IPS DF 19.7 (cell line): ENCODE measurements at places on chromosomes 2 and 18.

DNA sequence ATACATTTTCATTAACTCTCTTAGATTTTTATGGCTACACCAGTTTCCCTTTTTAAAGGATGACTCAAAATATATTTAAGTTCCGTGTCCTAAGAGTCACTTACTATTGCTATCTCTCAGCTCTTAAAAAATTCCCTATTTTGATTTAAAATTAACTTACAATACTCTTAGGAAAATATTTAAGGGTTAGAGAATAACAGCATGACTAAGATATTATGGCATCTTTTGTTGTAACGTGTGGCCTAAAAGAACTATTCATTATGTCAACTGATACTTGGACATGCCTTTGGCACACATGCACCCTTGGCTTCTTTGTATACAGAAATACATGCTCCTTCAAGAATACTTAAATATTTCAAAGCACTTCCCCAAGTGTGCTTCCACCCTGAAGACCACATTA is 42.3 kb downstream of the SCN3A start:
- no peak for DNase-seq

DNA sequence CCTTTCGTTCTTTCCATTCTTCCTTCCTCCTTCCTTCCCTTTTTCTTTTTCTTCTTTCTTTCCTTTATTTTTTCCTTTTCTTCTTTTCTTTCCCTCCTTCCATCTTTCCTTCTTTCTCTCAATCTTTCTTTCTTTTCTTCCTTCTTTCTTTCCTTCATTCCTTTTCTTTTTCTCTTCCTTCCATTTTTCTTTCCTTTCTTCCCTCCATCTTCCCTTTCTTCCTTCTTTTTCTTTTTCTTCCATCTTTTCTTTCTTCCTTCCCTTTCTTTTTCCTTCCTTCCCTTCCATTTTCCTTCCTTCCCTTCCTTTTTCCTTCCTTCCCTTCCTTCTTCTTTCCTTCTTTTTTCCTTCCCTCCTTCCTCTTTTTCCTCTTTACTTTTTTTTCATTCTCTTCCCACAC is 568.7 kb downstream of the GALR1 start:
- DNase-seq, result no peak

GRCh38 chr18:45580127-45580526 is 35.1 kb upstream of the SLC14A2 start:
- DNase-seq, result no peak

DNA sequence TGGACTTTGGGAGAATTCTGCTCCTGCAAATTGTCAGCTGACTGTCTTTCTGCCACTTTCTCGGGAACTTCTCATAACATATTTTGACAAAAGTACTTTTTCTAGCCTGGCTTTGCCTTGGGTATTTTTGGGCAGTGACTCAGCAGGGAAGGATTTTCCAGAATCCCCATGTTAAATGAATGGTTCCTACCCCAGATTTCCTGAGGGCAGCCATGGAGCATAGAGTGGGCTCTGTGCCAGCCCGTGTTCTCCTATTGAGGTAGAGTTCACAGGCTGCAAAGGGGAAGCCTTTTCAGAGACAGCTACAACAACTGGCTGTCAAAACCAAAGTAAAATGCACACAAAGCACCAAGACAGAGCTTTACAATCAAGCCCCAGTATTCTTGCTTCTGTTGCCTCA is 59.8 kb downstream of the BMP10 start:
- no peak for DNase-seq

DNA sequence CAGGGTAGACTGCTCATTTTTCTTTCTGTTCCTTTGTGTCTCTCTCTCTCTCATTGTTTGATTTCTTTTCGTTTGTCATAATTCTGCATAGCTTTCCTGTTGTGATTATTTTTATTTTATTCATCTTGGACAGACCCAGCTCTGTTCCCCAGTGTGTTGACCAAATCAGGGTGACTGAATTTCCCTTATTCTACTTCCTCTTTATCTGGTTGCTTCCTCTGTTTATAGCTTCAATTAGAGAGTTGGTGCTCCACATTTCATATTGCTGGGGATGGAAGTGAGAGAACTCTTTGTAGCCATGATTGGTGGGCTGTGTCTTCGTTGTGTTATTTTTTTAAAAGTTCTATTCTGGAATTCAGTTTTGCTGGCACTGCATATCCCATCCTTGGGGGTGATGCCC is 19.1 kb downstream of the PROKR1 start:
- DNase-seq, result no peak

DNA sequence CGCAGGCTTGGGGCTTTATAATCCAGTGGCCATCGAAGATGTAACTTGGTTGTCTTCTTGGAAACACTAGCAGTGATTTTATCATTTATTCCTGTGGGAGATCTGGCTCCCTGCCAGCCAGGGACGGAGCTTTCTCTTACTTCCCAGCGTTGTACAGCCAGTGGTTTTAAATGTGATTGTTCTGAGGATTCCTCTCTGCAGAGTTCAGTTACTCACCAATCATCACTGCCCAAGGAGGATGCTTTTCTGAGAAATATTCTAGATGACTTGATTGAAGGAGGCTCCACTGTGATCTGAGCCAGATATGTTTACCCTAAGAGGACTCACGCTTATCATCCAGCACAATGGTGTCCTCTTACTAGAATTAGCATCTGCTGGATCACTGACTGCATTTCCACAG is 744.3 kb downstream of the RNF144A start:
- DNase-seq, result no peak

DNA sequence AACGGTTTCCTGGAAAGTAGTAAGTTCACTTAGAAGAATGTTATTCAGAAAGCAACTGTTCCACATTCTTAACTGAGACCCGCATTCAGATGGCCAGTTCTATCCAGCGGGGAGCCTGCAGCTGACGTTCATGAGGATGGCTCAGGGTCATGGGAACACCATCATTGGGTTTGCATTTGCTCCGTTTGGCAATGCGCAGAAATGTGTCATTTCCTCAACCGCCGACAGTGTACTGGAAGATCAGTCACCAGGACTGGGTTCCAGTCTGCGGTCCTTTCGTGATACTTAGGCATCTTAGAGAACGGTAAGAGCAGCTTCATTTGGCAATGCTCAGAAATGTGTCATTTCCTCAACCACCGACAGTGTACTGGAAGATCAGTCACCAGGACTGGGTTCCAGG is 104.0 kb downstream of the DNER start:
- DNase-seq, result no peak

GRCh38 chr2:161555826-161556225 is 68.4 kb upstream of the SLC4A10 start:
- DNase-seq, result no peak

- no peak for DNase-seq
Observed at GRCh38 chr18:35407871-35408481, 30.8 kb upstream of the ZNF396 start.

- no peak for DNase-seq
Observed at GRCh38 chr2:31138037-31138962, at the start of gene GALNT14. TSS of gene GALNT14 (minus strand) at chr2:31138440. CDS start at chr2:31138086, 354 bp downstream.

- DNase-seq, result no peak
Observed at GRCh38 chr18:76657911-76658470, 162.9 kb upstream of the ZNF516 start.

DNA sequence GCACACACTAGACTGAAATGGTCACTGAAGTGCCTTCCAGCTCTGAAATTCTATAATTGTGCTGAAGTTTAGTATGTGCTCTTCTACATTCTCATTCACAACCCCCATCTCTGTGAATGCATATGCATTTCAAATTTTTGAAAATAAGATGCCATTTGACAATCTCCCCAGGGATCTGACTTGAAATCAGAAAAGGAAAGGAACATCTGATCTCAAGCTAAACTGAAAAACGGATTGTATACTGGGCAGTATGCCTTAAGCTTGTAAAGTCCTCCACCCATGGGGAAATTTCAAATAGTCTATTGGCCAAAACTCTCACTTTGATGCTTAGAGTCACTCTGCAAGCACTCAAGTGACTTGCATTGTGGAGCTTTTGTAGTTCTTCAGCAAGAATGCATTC is 22.9 kb downstream of the FAP start:
- DNase-seq, result no peak

GRCh38 chr2:66201242-66201641 is 233.7 kb upstream of the MEIS1 start:
- DNase-seq, result no peak

- no peak for DNase-seq
Observed at GRCh38 chr18:59279193-59279592, 5.9 kb upstream of the RAX start.

GRCh38 chr2:145265244-145265643 is 745.3 kb upstream of the ZEB2 start:
- no peak for DNase-seq

- no peak for DNase-seq
Observed at GRCh38 chr2:160747501-160748170, 254.0 kb upstream of the RBMS1 start.

DNA sequence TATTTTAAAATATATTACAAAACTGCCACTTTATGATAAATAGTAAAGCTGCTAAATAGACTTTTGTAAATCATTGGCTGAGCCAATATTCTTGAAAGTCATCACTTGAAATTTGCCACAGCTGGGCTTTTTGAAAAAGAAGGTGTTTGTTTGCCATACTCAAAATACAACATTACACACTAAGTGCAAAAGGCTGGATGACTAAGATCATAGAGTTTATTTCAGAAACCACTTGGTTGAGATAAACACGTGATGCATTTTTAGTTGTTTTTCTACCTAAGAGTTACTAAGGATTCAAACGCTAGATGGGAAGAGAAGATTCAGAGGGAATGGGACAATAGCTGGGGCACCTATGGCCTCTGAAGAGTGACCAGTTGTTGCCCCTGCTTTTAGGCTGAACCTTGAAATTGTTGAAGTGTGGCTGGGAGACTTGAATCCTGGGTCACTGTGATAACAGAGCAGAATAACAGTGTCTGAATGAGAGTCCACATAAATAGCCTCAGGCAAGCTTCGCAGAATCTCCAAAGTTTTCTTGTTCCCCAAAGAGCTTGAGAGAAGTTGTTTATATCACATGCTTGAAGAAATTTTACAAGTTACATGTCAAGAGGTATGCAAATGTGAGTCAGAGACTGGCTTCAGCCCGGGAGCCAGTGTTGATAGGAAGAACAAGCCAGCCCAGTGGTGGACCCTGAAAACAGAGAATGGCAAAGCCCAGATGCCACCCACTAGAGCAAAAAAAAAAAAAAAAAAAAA is 409.8 kb downstream of the GPD2 start:
- DNase-seq, result no peak

DNA sequence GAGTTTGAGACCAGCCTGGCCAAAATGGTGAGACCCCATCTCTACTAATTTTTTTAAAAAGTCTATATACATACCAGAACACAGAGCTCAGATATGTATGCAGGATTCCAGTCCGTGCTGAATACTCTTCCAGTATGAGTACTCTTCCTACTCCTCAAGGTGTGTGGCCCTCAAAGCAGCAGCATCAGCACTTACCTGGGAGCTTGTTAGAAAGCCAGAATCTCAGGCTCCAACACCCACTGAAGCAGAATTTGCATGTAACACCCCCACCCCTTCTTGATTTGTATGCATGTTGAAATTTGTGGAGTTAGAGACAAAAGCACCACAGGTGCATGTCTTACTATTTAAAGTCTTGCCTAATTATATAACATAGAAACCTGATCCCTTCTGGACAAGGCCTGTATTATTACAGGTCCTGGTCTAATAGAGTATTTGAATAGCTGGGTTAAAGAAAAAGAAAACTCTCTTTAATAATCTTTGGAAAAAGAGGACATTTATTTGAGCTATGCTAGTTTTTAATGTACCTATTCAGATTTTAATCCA is 50.3 kb upstream of the NFE2L2 start:
- no peak for DNase-seq

DNA sequence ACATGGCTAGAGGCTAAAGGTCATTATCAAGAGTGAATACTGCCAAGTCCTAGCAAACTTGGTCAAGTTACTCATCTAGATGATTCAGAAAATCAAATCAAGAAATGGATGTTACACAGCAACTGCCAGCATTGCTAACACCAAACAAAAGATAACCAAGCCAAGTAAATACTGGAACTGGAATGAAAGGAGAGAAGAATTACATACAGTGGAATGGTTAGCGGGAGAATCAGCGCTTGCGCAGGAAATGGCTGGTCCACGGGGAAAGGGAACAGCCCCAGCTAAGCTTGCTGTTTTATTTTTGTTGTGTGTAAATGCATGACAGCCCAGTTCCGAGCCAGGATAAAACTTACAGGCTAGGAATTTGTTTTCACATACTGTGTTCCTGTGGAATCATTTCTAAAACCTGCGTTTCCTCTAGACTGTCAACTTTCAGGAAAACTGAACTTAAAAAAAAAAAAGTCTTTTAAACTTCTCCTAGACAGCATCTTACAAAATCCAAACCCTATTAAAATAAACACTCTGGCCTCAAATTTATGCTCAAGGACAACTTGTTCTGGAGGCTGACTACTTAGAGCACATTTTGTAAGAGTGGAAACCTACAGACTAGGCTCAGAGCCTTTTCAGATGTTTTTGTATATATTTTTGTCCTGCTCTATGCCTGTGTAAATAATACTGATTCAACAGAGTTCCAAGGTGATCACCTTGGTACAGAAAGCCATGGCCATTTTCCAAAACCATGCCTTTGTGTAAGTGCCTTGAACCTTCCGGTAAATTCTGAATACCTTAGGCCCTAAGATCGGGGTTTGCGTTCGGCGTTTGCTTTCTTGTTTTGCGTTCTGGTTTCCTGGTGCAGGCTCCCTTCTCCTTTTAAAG is 30.7 kb upstream of the TXNDC2 start:
- DNase-seq, result no peak

- DNase-seq, result no peak
Observed at GRCh38 chr2:147572622-147573021, 272.2 kb upstream of the ACVR2A start.

DNA sequence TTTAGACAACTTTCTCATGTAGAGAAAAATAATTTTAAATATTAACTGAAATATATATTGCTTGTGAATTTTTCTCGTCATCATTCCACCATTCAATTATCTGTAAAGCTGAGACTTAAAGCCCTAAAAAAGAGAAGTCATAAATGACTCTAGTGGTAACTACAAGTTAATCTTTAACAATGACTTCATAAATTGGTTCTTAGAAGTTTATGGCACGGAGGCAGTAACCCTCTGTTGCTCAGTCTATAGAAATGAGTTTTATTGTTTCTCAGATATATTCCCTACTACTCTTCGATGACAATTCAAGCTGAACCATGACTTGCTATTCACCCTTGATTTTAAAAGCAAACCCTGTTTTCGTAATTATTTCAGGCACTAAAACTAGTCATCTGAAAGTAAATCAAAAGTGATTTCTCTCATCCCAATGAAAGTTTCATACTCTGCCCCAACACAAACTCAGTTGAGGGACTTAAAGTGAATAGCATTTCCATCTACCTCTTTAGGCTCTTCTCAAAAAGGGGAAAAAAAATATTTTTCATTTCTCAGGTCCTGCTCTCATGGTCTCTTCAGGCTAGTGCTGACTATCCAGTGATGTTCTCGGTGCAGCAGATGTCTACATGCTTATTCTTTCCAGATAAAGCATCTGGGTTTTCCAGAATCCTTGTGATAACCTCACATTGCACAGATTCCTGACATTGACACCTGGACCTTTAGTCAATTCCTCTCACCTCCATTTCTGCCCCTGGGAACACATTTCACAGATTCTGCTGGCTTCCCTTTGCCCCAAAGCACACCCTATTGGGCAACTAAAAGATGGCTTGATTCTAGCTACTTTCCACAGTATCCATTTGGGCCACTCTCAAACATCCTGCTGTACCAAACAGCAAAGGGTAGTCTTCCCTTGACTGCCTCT is 207.8 kb upstream of the LRATD1 start:
- DNase-seq, result no peak

- no peak for DNase-seq
Observed at GRCh38 chr18:74204526-74205152, 56.3 kb downstream of the TIMM21 start.
